ENCODE measurements at places on chromosomes 12 and 14.

DNA sequence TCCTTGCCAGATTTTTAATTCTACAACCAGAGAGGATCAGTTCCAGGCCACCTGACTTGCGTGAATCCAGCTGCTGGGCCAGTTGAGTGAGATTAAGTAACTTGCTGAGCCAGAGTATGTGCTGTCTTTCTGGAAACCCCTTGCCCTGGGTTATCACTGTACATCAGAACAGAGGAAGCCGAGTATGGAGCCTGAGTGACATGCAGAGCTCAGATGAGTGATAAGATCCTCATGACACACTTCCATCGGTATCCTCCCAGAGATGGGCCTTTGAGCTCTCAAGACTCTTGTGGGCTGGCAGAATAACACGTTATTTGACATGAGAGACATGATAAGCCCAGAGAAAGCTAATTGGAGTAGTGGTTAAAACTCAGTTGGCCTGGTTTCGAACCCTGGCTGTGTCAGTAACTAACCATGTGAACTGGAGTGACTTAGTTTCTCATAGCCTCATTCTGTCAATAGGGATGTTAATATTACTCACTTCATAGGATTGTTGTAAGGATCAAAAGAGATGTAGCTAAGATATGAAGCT is 388.1 kb downstream of the ZFP36L1 start:
- DNase-seq = no peak

DNA sequence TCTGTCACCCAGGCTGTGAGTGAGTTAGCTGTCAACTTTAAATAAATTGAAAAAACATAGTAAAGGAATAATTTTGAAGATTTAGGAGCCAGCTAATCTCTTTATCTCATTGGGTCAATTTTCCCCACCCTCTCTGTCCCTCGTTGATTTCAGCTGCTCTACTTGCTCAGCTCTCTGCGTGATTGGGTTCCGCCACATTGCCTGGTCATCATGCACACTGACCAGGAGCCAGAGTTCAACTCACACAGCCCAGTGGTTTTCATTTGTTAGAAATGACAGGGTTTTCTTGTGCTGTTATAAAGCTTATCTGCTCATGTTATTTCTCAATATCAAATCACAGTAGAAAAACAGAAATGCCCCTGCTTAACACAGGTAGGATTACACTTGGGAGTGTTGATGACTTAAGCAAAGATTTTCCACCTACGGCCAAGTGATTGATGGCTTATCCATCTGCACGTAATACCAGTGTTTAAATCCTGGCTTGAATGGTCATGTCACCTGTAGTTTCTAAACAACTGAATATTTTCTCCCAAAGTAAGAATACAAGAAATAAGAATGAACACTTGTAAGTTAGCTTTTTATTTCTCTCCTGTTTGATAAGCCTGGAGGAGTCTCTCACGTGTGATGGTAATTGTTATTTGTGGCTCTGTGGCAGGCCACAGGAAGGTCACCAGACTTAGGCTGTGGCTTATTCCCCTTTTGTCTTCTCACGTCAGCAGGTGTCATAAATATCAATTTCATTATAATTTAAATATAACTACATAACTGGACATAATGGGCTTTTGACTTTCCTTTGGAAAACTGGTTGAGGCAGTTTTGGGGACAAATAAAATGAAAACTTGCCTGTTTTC is 367.2 kb upstream of the DDHD1 start:
- no peak for DNase-seq

GRCh38 chr12:56979628-56980027 is 22.2 kb upstream of the RDH16 start:
- no peak for DNase-seq

- no peak for DNase-seq
Observed at GRCh38 chr14:53493860-53494259, 340.7 kb upstream of the DDHD1 start.

- no peak for DNase-seq
Observed at GRCh38 chr12:44511289-44511688, 364.8 kb downstream of the NELL2 start.

DNA sequence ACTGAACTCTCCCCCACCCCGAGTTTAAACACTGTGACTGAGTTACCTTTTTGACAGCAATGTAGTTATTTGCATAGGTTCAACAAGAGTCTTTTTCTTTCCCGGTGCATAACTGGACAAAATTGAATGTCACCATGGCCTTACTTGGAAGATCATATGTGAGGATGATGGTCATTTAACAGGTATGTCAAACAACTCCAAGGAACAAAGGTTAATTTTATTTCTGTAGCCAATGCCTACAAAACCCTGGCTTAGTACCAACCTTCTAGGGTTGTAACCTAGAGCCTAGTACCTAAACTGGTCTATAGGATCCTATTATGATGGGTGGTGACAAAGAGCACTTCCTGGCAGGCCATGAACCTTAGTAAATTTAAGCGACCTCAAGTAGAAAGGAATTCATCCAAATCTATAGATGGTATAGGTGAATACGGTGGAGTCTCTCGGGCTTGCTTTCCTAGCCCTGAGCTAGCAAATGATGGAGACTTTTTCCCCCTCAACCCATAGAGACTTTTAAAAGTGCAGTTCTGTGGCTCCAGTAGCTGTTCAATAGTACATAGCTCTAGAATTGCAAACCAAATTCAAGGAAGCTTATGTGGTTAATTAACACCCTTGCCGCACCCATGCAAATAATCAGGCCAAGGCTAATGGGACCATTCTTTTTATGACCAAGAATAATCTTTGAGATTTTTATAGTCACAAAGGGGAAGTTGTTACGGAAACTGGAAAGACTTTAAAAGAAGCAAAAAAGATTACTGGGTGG is 89.0 kb downstream of the SLC38A1 start:
- DNase-seq = no peak

GRCh38 chr12:54195737-54196347 is 7.1 kb upstream of the SMUG1 start:
- DNase-seq = peak; percentile 32

DNA sequence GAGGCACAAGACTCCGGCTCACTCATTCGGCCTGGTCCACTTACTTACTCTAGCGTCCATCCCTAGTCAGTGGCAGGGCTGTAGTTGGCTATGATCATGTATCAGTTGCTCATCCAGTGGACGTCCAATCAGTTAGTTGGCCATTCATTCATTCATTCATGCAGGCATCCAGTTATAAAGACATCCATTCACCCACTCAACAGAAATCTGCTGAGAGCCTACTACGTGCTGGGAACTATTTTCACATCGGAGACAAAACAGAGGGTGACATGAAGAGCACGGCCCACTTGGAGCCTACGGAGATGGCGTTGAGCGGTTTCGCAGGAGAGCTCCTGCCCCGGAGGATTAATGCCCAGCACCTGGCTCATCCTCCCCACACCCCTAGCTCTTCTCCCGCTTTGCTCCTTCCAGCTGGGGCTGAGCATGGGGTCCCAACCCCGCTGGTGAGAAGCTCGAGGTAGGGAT is 49.7 kb downstream of the SNAPC1 start:
- DNase-seq = no peak

GRCh38 chr12:83473408-83474095 is 786.8 kb downstream of the TMTC2 start:
- DNase-seq = no peak

GRCh38 chr12:69442894-69443293 is 27.3 kb upstream of the FRS2 start:
- DNase-seq = no peak

GRCh38 chr14:79082883-79083282 is 912.7 kb downstream of the NRXN3 start:
- DNase-seq = no peak

DNA sequence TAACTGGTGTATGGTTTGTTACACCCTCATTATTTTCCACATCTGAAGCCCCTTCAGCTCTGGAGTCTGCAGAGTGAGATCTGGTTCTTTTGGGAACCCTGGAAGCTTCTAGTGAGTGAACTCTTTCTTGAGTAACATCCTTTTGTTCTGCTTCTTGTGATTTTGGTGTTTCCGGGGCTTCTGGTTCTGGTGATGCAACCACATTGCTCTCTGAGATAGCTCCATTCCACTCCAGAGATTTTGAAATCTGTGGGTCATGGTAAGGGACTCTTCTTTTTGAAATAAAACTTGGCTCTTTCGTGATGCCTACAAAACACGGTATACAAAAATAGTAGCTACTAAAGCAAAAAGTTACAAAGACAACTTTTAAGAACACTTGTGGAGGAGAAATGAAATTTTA is 5.4 kb downstream of the MDM1 start:
- no peak for DNase-seq

GRCh38 chr14:91899213-91899612 is 31.9 kb upstream of the TC2N start:
- no peak for DNase-seq

- peak; percentile 84 for DNase-seq
Observed at GRCh38 chr14:36553656-36554260, 28.7 kb downstream of the NKX2-8 start.

GRCh38 chr14:99181241-99181640 is 90.8 kb downstream of the BCL11B start:
- DNase-seq = no peak

- peak; percentile 7 for DNase-seq
Observed at GRCh38 chr14:29339494-29340172, 573.0 kb downstream of the FOXG1 start.

DNA sequence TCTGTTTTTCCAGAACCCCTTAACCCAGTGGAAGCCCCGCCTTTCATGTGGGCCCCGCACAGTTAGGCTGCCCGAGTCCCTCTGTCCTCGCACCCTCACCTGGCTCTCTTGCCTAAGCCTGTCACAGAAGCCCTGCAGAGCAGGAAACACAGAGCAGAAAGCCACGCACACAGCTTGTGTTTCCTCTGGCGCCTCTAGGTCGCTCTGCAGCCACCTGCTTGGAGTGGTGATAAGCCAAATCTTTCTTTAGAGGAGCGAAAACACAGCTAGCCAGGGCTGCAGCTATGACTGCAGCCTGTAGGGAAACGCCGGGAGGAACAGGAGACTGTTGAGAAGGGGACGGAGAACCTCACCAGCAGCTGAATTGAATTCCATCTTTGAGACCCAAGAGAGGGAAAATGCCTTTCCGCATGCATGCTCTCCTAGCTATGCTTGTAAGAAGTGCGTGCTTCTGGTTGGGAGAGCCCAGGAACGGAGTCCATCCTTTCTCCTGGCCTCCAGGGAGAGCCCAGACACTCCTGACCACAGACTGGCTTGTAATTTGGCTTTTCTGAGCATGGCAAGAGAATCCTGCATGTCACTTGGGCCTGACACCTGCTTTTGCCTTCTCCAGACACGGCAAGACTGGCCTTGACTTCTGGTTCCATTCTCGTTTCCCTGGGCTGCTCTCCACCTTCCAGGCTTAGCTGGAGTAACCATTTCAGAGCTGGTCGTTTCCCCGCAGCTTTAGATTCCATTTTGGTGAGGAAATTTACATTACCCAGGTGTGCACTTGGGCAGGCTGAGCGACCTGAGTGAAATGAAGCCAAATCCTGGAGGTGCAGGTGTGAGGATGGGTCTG is 301.6 kb downstream of the CACNA1C start:
- no peak for DNase-seq

DNA sequence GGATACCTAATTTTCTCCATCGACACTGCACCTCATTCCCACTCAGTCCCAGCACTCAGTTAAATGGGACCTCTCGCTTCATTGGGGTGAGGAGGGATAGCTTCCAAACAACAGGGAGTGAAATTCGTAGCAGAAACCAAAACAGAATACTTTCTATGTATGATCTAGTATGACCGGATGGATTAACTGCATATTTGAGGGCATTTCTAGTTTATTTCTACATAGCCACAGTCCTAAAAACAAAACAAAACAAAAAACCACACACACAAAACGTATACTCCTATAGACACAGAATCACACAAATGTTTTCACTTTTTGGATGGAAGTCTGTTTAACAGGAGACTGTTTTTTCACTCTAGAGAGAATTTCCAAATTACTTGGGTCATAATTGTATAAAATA is 307.5 kb upstream of the FKBP4 start:
- DNase-seq = peak; percentile 63

- DNase-seq = no peak
Observed at GRCh38 chr14:103016071-103016470, 41.3 kb downstream of the CDC42BPB start.

GRCh38 chr12:5016526-5016925 is 27.2 kb upstream of the KCNA5 start:
- no peak for DNase-seq

DNA sequence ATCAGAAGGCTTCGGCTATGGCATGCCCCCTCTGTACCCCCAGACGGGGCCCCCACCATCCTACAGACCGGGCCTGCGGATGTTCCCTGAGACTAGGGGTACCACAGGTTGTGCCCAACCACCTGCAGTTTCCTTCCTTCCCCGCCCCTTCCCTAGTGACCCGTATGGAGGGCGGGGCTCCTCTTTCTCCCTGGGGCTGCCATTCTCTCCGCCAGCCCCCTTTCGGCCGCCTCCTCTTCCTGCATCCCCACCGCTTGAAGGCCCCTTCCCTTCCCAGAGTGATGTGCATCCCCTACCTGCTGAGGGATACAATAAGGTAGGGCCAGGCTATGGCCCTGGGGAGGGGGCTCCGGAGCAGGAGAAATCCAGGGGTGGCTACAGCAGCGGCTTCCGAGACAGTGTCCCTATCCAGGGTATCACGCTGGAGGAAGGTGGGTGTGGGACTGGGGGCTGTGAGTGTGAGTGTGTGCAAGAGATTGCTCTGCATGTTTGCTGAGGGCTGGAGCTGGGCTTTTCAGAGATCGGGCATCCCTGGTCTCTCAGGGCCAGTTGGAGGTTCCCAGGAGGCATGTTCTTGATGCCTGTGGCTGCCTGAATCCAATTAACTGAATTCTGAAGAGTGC is 8.6 kb downstream of the NFATC4 start:
- DNase-seq = no peak

DNA sequence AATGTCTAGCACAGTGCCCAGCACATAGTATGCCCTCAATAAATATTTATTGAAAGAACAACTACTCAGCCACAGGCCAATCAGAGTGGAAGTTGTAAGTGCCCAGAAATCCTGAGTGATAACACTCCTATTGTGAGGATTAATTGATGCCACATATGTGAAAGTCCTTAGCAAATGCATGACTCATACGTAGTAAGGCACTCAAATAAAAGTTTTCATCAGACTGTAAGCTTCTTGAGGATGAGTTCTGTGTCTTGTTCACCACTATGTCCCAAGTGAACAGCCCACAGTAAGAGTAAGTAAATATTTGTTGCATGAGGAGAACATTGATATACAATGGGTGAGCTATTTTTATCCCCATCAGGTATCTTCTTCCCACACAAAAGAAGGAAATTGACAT is 24.7 kb upstream of the ANO6 start:
- DNase-seq = peak; percentile 22

DNA sequence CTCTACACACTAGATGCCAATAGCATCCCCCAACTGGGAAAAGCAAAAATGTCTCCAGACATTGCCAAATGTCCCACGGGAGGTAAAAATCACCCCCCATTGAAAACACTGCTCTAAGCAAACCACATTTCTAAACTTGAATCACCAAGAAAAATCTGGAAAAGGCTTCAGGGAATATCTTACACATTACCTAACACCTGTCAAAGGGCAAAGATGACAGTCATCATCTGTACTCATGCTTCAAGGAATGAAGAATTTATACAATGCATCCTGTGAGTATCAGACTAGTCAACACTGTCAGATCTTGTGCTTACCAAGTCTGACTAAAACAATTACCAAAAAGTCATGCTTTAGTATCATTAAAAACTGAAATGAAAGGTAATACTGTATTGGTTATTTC is 161.6 kb upstream of the SOX5 start:
- DNase-seq = no peak

GRCh38 chr14:99730876-99731546 is 46.9 kb downstream of the CYP46A1 start:
- no peak for DNase-seq

Measured in adipocyte (in vitro differentiated cells).